Left ventricle myocardium inferior (tissue), 1 donor: ENCODE measurements at places on chromosomes 11 and 22. TPM values are rescaled to one million over a fixed set of nuclear protein-coding genes. Genes with fewer than 3 reads are reported as not detected.

GRCh38 chr11:78957476-78958245, 383.0 kb upstream of the NARS2 start:
- DNase-seq, result no peak

DNA sequence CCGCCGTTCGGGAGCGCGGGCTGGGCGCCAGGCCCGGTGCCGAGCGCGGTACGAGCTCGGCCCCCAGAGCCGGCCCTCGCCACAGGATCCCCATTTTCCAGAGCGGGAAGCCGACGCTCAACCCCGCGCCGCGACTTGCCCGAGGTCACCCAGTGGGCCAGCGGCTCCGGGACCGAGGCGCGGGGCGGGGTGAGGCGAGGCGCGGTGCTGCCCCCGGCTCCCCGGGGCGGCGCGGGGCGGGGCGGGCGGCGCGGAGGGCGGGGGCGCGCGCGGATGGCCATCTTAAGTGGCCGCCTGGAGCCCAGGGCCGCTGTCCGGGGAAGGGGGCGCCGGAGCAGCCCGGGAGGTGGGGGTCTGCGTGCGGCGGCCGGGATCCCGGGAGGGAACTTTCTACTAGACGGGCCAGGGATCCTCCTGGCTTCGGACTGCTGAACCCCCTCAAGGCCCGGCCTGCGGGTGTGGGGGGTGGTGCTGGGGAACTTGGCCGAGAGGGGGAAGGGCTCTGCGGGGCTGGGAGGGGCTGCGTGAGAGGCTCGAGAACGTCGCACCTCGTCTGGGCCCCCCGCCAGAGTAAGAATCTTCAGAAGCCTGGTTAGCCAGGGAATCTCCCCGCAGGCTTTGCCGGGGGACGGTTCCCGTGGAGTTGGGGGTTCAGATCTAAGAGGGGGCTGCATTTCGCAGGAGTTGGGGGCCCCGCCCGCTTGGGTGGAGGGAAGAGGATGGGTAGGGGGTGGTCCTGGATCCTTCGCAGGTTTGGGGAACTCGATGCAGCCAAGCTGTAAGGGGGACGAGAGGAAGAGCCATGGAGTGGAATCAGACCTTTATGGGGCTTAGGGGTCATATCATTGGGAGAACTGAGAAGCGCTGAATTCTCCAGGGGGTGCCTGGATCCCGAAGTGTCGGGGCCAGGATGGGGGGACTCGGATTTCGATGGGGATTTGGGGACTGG, 678 bp upstream of the INPPL1 start:
- DNase-seq, result peak; percentile 83

SLC6A5 gene
- total RNA-seq, result not detected

DNA sequence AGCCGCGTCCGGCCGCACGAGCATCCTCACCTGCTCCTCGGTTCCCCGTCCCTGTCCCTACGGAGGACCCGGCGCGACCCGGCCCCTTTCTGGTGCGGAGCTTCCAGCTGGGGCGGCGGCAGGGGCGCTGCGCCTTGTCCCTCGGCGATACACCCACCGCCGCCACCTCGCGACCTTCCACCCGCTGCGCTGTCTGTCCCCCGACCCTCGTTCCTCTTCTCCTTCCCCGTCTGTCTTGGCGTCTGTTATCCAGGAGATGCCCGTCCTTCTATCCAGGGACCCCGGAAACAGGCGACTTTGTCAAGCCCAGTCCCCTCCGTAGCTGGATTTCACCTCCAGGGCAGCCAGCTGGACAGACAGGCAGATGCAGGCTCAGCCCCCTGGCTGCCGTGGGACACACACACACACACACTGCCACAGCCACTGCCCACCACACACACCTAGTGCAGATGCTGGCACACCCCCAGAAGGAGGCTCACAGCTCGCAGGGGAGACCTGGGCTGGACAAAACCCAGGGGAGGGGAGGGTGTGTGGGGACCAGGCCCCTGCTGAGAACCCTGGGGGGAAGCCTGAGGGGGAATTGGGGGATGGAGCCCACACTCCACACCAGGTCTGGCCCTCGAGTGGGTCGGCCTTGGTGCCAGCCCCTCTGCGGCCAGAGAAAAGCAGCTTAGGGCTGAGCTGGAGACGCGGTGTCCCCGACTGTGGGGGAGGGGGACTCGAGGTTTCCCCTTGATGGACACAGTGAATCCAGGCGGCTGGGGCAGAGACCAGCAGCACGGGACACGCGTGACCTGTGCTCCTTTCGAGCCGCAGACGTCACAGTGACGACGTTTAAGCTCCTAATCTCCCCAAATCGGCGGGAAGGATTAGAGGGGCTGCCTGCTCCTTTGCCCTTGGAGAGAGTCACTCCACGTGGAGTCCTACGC, 788 bp downstream of the DRD4 start:
- no peak for DNase-seq

XKR3 gene
- total RNA-seq, result not detected

DNA sequence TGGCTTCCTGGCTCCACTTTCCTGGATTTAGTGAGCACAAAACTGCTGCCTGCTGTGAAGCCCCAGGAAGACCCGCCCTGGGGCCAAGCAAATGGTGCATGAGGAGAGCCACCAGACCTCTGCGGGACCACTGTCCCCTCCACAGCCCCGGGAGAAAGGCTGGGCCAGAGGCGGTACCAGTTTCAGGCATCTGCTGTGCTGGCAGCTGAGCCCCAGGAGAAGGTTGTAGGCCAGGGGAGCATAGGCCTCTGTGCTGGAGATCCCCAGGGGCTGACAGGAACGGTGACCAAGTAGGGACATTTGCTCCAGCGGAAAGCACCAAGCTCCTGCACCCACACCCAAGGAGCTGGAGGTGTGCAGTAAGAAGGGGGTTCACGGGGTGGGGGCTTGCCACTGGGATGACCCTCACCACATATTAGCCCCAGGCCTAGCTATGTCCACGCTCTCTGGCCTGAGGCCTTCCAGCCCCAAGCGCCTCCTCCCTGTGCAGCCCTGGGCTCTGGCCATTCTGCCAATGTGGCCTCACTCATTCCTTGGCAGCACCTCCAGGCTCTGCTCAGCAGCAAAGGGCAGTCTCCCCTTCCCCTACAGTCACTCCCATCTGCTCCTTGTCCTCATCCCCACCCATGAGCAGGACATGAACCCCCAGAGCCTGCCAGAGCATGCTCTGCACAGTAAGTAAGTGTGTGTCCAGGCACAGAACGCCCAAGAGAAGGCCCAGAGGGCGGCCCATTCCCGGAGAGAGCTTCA, 24.0 kb upstream of the COMT start:
- DNase-seq, result no peak

ZNF215 gene
- 0.77 TPM for total RNA-seq

GRCh38 chr11:77316733-77317342, 15.4 kb upstream of the GDPD4 start:
- DNase-seq, result no peak

- no peak for DNase-seq
Measured at GRCh38 chr11:61542024-61542461, 33.5 kb downstream of the LRRC10B start.

VPREB1 gene
- total RNA-seq, result not detected

DNA sequence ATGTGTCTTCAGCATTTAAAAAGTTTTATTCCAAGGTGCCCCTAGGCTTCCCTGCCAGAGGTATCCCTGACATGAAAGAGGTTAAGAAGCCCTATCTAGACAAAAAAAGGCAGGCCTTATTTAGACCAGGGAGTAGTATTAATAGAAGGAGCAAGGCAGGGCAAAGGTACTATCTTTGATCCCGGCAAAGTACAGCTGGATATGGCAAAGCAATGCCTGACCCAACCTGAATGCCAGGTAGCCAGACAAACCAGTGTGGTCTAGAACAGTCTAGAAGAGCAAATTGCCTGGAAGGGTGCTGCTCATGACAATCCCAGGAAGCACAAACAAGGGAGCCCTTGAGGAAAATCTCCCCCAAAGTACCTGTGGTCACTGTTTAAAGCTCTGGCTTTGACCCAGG, 62.6 kb upstream of the SYT13 start:
- DNase-seq, result no peak

DNA sequence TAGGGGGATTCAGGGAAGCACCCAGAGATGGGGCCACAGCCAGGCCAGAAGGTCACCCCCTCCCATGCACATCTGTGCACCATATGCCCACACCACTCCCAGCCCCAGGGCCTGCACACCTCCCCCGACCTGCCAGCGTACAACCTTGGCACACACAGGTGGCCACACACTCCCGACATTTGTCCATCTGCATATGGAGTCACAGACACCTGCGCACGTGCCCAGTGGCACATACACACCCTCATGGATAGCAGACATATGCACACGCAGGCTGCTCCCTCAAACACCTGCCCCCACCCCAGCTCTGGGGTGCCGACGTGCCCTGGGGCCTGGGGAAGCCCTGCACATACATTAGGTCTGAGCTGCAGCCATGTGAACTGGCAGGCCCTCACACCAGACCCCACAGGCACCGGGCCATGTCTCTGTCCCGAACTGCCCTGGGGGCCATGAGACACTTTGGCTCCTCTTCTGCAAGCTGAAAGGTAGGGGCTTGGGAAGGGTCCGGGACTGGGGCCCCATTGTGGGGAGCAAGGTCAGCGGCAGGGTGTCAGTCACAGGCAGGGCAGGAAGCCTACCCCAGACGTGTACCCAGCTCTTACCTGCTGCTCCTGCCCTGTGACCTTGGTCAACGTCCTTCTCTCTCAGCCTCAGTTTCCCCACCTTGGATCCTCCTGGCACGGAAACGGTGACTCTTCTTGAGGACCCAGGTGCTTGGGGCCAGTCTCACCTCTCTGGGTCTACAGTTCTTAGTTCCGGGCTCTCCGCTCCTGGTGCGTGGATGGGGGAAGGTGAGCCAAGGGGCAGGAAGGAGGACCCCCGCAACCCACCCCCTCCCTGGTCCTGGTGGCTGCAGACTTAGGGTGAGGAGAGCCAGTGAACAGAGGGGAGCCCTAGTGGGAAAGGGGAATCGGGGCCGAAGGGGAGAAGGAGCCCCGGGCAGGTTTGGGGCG, 579 bp upstream of the CABP7 start:
- no peak for DNase-seq

DNAJC24 gene
- 22.9 TPM for total RNA-seq

GRCh38 chr11:131303611-131304119, 66.8 kb upstream of the NTM start:
- DNase-seq, result no peak

NCF4 gene
- total RNA-seq, result 5.5 TPM

DNA sequence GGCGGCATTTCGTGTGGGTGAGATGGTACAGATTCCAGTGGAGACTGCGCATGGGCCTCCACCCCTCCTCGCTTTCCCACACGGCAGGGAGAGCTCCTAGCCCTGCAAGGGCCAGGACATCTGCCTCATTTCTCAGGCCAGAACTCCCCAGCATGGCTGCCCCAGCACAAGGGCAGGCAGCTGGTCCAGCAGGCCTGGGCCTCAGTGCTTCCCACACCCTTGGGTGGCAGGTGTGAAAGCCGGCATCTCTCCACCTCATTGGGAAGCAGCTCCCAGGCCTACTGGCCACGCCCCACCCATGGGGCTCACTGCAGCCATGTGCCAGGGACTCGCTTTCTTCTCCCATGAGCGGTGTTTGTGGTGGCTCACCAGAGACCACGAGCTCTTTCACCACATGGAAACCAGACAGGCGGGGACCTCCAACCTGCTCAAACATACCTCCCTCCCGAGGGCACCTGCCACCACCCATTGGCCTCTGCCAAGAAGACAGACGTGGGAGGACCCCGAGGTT, 79.1 kb downstream of the NAT10 start:
- DNase-seq, result no peak

DNA sequence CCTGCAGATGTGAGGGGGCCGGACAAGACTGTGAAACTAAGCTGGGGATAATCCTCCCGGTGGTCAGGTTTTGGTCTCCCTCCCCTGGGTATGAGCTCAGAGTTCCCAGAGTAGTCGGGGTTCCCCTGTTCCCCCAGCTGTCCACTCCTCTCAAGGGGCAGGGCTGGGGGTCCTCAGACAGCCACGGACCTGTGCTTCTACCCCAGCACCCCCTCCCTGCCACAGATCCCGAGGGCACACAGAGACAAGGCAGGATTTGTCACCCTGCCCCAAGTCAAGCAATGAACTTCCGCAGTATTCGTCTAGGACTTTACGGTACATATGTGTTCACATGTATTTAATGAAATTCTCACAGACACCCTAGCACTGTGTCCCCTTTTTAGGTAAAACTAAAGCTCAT, 45.2 kb downstream of the APOL1 start:
- DNase-seq, result no peak

ANO5 gene
- 79.7 TPM for total RNA-seq

DNA sequence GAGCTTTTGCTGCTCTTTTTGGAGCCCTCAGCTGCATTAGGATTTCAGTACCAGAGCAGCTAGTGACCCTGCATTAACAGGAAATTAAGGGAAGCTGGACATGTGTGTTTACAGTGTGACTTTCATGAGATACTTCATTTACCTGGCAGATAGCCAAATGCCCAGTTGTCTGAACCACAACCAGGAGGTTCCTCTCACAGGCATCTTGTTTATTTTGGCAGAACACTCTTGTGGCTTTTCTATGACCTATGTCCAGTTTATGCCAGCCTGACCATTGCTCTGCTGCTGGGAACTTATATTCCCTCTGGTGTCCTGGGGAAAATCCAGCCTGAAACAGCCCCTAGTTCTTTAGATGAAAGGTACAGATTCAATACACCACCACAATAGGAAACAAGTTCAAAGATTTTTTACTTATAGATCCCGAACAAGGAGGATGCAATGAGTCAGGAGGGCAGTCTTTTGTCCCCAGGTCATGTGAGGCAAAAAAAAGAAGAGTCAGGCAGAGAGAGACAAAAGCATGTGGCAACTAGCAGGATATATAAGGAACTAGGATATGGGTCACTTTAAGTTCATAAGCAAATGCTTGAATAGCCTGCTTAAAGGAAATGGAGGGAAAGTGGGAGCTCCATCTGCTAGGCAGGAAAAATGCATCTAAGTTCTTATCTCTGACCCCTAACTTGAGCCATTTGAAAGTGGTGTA, 379.3 kb downstream of the INSC start:
- no peak for DNase-seq

SYT12 gene
- total RNA-seq, result 0.05 TPM

GRCh38 chr22:30262917-30263741, 3.5 kb downstream of the OSM start:
- DNase-seq, result peak; percentile 75

GRCh38 chr11:83448686-83449085, 162.5 kb upstream of the CCDC90B start:
- no peak for DNase-seq

- DNase-seq, result peak; percentile 65
Measured at GRCh38 chr22:25488244-25489020, 76.0 kb upstream of the GRK3 start.

- DNase-seq, result no peak
Measured at GRCh38 chr22:27601195-27601594, 200.4 kb downstream of the MN1 start.

ROM1 gene
- total RNA-seq, result 2.0 TPM

- DNase-seq, result no peak
Measured at GRCh38 chr22:25176175-25176574, 23.5 kb upstream of the CRYBB3 start.

- no peak for DNase-seq
Measured at GRCh38 chr11:66192181-66192863, 76.1 kb upstream of the RAB1B start.

NKAPD1 gene
- 7.6 TPM for total RNA-seq

GRCh38 chr22:23215294-23216241, 35.3 kb downstream of the BCR start:
- DNase-seq, result no peak

CARD18 gene
- 0.63 TPM for total RNA-seq

GRCh38 chr11:83158357-83158786, 1.4 kb downstream of the PCF11 start:
- DNase-seq, result no peak

- DNase-seq, result no peak
Measured at GRCh38 chr11:62925745-62926679, 4.8 kb upstream of the CHRM1 start.

GRCh38 chr11:2540223-2540991, 95.6 kb downstream of the KCNQ1 start:
- peak; percentile 11 for DNase-seq

CLCF1 gene
- 0.82 TPM for total RNA-seq

CHST1 gene
- 2.9 TPM for total RNA-seq

- DNase-seq, result no peak
Measured at GRCh38 chr22:36640106-36640672, 63.4 kb downstream of the CACNG2 start.
